Activated B cell treated with CpG ODN at 0.5 μM for 24 hours (primary cell): ENCODE measurements at places on chromosomes 4 and X.

DNA sequence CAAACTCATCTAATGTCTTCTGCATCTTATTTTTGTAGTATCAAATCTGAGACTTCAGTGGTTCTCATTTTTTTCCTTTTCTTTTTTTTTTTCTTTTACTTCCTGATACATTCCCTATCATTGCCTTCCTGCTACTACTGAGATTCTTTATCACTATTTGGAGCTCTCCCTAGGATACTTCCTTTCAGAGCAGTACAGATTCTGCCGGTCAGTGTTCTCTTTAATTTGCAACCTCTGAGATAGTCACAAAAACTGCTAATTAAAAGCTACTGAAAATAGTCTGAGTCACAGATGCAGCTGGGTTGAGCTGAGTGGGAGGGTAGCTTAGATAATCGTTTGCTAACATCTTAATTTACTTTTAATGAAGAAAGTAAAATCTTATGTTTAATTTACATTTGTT lies 1279.7 kb downstream of the ARAP2 start:
- no peak for DNase-seq

- DNase-seq = no peak
Measured at GRCh38 chrX:77731821-77732419, 54.1 kb downstream of the ATRX start.

DNA sequence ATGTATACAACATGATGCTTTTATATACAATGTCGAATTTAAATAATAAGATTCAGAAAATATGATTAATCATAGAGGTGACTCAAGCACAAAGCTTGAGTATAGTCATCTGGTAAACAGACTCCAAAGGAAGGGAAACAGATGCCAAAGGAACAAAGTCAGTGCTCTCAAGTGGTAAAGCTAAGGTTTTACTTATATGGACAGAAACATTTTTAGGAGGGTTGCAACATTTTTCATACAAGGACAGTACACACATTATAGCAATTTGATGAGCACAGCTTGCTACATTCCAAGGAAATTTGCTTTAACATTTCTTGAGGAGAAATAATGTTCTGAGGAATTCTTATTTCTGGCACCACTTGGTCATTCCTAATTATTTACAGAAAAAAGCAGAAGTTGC lies 333.4 kb upstream of the AADAT start:
- no peak for DNase-seq

DNA sequence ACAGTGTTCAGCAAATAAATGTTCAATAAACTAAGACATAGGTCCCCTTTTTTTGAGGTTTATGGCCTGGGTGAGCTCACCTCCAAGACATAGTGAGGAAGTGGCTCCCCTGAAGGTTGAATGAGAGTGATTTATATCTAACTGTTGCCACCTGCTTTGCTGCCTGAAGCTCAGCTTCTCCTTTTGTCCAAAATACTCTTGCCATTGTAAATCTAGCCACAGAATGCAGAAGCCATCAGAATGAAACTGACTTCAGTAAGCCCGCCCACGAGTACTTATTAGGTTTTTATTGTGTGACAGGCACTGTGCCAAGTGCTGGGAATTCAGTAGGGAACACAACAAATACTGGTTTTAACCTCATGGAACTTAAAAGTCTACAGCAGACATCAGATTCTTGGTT lies 18.0 kb downstream of the SPINK2 start:
- no peak for DNase-seq

GRCh38 chrX:47530049-47530448 lies 31.0 kb upstream of the ARAF start:
- DNase-seq = no peak

DNA sequence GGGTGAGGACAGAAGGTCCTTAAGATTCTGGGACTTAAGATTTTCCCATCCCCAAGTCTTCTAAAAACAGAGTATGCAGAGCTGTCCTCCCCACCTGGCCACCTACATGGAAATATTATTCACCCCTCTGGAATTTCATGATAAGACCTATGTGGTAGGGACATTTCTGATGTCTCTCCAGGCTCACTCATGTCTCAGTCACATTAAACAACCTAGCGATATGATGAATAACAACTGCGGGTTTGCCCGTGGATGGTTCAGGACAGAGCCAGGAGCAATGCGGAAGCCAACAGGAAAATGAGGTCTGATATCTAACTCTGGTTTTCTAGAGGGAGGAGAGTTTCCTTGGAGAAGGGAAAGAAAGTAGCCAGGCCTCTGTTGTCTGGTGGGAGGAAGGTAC lies 47.4 kb downstream of the TEX13A start:
- DNase-seq = no peak

DNA sequence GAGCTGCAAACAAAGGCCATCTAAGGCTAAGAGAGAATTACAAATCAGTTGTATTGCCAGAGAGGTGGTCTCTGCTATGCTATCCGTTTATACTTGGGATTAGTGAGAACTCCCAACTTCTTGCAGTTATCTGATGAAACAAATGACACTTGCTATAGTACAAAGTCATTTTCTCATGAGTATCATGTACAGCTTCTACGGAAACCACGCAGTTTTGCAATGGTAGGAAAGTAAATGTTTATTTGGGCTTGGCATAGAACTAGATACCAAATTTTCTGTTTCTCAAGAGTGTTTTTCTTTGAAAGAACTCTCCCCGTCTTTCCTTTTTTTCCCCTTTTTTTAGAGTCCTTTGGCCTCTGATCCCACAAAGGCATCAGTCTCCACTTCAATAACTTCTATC lies 128.2 kb upstream of the ENPEP start:
- no peak for DNase-seq

DNA sequence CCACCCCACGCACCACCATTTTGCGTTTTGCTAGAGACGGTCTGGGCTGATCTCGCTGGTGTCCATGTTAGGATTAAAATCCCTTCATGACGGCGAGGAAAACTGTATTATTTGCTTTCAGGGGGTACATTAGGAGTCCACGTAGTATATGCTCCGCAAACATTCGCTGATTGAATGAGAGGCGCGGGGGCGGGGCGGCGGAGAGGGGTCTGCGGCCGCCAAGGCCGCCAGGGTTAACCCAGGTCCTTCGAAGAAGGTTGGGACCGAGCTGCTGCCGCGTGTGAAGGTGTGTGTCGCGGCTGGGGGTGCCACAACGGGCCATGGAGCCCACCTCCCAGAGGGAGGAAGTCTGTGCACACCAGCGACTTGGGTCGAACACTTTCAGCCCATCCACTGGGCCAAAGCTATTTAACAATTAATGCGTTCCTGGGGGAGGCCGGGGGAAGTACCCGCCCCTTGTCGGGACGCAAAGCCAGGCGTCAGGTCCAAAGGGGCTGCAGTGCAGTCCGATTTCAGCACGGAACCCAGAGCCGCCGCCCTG lies 6.4 kb upstream of the PITX2 start:
- no peak for DNase-seq

- DNase-seq = no peak
Measured at GRCh38 chr4:92872604-92873003, 568.8 kb downstream of the GRID2 start.

DNA sequence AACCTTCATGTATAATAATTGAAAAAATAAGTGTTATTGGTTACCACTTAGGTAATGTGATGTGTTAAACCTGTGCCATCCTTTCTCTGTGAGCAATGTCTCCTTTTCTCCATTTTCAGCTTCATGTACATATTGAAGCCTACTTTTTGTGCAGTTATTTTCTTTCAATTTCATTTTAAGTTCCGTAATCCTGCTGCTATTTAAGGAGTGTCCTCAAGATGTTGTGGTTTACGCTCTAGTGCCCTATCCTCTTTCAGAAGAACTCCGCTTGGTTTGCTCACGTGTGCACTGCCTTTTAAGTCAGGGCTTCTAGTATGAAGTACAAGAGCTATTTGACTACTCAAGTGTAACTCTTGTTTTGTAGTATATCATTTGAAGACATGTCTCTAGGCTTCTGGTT lies 2253.2 kb upstream of the TENM3 start:
- DNase-seq = no peak

DNA sequence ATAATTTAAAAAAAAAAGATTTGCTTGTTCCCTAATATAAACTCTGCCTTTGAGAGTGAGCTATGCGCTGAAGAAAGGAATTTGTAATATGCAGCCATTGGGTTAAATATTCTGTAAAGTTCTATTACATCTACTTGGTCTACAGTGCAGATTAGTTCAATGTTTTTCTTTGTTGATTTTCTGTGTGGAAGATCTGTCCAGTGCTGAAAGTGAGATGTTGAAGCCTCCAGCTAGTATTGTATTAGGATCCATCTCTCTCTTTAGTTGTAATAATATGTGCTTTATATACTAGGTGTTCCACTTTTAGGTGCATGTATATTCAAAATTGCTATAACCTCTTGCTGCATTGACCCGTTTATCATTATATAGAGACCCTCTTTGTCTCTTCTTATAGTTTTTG lies 49.8 kb downstream of the MAGEE1 start:
- no peak for DNase-seq

- peak; percentile 35 for DNase-seq
Measured at GRCh38 chr4:77586951-77587383, 18.7 kb upstream of the CXCL13 start.

DNA sequence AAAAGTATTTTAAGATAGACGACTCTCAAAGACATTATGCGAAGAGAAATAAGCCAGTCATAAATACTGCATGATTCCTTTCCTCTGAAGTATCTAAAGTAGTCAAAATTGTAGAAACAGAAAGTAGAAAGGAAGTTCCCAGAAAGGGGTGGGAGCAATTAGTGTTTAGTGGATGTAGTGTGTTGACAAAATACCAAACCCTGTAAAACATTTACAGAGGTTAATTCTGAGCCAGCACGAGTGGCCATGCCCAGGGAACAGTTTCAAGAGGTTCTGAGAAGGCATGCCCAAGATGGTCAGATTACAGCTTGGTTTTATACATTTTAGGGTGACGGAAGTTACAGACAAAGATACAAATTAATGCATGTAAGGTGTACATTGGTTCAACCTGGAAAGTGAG lies 34.4 kb upstream of the SLC25A4 start:
- DNase-seq = no peak

- no peak for DNase-seq
Measured at GRCh38 chr4:80306260-80306659, 29.3 kb upstream of the CFAP299 start.

- no peak for DNase-seq
Measured at GRCh38 chr4:123474817-123475216, 78.2 kb downstream of the SPRY1 start.

DNA sequence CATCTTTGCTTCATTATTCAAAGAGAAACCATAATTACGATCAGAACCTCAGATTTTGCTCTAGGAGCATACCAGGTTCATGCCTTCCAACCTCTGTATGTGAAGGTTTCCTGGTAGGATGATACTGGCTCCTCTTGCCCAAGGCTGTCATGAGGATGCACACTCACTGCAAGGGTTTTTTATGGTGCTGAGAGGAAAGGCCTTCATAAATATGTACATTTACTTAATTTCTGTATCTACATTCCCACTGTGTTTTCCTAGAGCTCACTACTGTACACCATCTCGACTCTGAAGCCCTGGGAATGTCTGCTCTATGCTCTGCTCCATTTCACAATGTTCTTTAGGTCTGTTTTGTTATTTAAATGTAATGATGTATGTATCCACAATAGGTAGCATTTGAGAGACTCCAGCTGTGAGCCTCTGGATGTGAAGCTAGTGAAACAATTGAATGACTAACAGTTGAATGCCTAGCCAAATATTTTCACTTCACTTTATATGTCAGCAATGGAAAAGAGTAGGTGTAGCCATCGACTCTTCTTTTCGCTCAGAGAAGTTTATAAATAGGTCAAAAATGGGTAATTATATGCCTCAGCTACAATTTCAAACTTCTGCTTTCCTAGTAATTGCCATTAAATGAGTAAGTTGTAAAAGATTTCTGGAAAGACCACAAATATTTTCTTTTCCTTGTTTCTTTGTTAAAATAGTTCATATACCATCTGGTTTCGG lies 228.0 kb downstream of the PALLD start:
- no peak for DNase-seq

DNA sequence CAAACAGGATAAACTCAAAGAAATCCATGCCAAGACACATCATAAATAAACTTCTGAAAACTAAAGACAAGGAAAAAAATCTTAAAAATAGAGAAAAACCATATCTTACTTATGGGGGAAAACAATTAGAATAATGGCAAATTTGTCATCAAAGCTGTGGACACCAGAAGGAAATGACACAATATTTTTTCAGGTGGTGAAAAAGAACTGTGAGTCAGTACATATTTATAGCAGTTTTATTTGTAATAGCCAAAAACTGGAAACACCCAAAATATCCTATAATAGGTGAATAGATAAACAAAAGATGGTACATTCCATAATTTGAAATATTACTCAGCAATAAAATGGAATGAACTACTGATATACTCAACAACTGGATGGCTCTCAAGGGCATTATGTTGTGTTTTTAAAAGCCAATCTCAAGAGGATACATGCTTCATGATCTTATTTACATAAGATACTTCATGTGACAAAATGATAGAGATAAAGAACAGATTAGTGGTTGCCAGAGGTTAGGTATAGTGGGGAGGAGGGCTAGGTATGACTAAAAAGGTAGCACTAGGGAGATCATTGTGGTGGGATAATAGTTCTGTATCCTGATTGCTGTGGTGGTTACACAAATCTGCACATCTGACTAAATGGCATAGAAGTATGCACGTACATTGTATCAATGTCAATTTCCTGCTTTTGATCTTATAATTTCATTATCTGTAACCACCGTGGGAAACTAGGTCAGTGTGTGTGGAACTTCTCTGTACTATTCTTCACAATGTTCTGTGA lies 191.9 kb downstream of the PPP1R2C start:
- DNase-seq = no peak

GRCh38 chr4:113962719-113963265 lies 16.7 kb downstream of the ARSJ start:
- DNase-seq = no peak

DNA sequence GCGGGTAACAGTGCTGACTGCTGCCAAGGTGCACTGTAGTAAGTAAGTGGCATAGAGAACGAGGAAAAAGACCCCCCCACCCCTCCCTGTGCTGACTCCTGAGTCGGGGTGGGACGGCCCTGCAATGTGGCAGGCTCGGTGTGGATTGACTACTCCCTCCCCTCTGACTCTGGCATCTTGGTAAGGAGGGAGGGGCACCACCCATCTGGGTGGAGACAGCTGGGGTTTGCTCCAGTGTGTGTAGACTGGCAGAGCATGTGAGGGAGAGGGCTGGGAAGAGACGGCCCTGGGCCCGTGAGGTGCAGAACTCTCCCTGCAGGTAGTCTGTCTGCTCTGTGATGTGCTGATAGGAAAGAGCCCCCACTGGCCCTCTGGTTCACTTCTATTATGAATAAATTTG lies 31.0 kb downstream of the NSG1 start:
- DNase-seq = no peak

GRCh38 chrX:139382529-139382928 lies 148.0 kb upstream of the F9 start:
- no peak for DNase-seq

- DNase-seq = no peak
Measured at GRCh38 chr4:86560447-86560846, 33.7 kb upstream of the PTPN13 start.

GRCh38 chrX:140821280-140821679 lies 111.7 kb downstream of the LINC00632 start:
- DNase-seq = no peak

- DNase-seq = no peak
Measured at GRCh38 chr4:102685768-102686167, 75.0 kb downstream of the MANBA start.

GRCh38 chr4:86970447-86971354 lies 35.9 kb downstream of the AFF1 start:
- DNase-seq = no peak
